ENCODE measurements at places on chromosomes 2 and 18.
A peak's percentile ranks its signal among the peaks of the same experiment; 100 is the strongest.

DNA sequence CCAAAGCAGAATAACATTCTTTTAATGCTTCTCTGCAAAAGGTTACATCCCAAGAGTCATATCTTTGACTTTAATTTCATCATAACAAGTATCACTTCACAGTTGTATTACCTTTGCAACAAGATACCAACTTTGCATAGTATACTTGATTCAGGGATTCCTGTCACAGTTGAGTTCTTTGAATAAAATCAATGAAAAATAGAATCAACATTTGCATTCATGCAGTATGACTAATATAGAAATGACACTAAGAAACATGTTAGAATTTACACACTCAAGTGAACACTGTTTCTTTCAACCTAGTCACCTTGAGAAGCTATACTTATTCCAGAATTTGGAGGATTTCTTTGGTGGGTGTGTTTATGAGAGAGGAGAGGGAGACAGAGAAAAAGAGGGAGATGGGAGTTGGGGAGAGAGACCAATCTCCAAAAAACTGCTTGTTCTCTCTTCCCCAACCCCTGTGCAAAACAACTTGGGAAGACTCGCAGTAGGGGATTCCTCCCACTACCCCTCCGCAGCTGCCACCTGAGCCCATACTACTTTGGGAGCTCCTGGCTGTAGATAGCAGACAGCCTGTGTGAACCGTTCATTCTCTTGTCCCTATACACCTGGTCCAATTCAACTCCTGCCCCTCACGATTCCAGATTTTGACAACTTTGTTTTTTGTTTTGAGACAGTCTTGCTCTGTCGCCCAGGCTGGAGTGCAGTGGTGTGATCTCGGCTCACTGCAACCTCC is 57.7 kb downstream of the PELI1 start:
- no peak for DNase-seq

GRCh38 chr2:158034198-158034866 is 67.3 kb upstream of the UPP2 start:
- DNase-seq = no peak

- no peak for DNase-seq
These were observed 316.3 kb downstream of the AGPS start for GRCh38 chr2:177708660-177709444.

DNA sequence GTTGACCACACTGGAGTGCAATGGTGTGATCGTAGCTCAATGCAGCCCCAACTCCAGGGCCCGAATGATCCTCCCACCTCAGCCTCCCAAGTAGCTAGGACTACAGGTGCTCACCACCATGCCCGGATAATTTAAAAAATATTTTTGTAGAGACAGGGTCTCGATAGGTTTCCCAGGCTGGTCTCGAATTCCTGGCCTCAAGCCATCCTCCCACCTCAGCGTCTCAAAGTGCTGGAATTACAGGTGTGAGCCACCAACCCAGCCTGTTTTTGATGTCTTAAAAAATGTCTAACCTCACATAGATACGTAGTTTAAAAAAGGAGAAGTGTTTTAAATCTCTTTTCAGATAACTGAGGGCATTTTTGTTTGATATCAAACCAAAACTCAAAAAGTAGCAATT is 37.6 kb downstream of the IMPA2 start:
- DNase-seq = no peak

GRCh38 chr2:223601932-223602666 is at the start of gene SCG2:
SCG2 (minus strand) TSS chr2:223602361; CDS start chr2:223599282, 3,079 bp downstream.
- peak; percentile 43 for DNase-seq

DNA sequence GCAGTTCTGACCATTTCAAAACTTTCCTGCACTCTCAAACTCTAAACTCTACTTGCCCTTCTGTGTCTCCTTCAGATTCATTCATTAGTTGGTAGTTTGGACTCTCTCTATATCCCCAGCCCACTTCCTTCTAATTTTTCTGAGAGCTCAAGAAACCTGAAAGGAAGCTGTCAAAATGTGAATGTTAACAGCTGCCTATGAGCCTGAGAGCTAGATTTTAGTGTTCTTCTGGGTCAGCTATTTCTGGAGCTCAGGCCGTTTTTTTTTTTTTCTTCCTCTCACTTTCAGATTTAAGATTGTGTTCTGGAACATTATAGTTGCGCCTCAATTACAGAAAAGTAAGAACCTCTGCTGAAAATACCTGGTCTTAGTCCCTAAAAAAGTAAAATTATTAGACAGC is 73.1 kb downstream of the RTN4 start:
- no peak for DNase-seq

DNA sequence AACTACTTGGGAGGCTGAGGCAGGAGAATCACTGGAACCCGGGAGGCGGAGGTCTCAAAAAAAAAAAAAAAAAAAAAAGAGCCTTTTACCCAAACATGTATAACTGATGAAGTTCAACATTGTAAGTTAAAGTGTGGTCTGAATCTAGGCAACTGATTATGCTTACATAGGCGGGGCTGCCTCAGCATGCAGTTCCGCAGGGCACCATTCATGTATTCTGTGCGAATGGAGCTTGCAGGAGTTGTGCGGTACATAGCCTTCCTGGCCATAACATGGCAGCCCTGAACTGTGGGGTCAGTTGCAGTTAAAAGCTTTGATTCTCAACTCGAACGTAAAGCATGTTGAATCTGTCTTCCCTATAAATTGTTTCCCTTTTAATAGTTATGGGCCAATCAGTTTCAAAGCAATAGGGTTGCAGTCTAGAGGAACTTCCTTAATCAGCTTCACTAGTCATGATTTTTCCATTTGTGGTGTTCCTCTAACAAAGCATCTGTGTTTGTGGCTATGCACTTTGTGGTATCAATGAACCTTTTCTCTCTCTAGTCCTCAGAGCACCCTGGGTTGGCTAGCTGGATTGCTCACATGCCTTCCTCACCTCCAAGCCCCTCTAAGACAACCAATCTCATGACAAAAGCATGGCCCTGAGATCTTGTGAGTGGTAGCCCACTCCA is 30.6 kb upstream of the CEP68 start:
- DNase-seq = no peak

DNA sequence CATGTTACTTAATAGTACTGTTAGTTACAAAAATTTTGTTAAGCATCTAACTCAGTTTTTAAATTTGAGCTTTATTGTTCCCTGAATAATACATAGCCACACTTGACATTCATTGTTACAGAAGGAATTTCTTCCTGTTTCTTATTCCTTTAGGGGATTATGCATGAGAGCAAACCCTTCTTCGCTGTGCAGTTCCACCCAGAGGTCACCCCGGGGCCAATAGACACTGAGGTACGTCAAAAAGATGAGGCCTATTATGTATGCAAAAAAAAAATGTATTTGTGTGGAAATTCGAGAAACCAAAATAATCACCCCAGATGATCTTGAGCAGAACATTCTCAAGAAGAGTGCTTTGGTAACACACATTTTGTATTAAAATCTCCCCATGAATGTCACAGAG is 36.3 kb downstream of the CPS1 start:
- DNase-seq = no peak

DNA sequence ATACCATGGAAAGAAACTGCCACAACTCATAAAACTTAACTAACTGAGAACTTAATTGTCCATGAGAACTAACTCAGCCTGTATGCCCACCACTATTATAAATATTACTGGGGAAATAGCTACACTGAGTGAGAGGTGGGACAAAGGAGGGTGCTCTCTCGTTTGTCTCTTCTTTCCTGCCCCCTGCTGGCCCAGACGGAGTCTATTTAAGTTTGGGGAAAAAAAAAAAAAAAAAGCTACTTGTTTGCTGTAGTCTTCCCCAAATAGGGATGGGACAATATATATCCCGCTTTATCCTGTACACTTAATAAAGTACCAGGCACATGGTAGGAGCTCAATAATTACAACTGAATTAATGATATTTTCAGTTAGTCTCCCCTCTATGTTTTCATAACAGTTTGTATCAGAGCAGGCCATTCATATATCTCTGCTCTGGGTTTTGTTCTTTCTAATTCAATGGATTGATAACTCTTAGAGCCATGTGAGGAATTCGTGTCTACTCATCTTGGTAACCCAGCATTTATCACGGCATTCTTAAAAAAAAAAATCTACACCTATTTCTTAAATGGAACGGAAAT is 647.6 kb upstream of the PKDCC start:
- DNase-seq = no peak

DNA sequence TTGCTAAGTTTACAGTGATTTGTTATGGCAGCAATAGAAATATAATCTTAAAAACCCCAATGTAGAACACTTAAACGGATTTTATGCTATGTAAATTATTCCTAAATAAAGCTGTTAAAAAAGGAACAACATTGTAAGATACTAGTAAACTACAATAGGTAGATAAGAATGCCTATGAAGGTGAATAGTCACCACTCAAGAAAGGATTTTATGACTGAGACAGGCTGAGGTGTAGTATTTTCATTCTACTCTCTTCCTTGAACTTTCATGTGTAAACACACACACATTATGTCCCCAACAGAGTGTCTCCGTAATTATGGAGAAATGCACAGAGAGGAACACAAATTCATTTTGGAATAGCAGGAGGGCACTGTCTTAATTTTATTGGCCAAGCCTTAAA is 183.9 kb upstream of the ST6GAL2 start:
- DNase-seq = no peak

DNA sequence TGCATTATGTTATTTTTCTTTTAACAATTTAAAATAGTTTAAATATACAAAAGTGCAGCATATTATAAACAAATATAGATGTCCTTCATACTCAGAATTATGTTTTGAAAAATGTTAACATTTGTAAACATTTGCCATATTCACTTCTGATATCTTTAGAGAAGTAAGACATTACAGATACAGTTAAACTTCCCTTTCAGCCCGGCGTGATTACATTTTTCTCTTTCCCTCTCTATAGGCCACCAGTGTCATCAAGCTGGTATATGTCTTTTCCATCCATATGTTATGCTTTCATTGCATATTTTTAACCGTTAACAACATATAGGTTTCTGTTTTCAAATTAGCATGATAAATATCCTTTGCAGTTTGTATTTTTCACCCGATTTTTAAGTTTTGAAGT is 27.1 kb downstream of the TTC39C start:
- DNase-seq = no peak

DNA sequence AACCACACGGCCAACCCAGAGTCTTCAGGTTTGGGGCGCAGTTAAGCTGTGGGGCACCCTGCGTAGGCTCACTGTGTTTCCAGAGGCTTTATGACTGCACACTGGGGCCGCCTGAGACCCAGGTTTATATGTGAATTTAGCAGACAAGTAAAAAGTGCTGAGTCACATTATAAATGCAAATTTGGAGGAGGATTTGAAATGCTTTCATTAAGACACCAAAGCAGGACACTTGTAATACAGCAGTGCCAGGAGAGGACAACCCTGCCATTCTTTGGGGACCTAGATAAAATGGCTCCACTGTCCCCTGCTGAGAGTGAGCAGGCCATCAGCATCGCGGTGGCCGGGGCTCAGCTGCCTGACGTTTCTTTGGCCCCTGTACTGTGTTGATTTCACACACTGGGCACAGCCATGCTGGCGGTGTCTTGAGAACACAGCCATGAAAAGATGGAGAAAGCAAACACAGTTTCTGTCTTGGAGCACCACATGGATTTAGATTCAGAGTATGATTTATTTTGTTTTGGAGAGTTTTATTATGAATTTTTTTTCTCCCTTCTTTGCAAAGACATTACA is 10.2 kb downstream of the ACKR3 start:
- DNase-seq = no peak

DNA sequence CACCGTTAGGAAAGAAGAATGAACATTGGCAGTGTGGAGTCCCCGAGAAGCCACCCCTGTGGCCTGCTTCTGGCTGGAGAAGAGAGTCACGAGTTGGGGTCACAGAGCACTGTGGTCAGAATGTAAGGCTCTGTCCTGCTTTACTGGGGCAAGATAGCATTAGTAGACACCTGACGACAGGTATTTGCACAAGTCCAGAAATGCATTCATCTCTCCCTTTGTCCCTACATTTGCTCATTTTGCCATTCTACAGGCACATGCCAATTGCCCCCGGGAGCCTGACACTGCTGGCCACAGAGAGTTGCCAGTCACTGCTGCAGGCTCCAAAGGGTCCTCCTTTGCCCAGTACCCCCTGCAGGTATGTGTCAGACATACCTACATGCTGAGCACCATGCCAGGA is 133.3 kb downstream of the SMAD2 start:
- no peak for DNase-seq

GRCh38 chr2:166293984-166294383 is 81.8 kb downstream of the SCN9A start:
- DNase-seq = no peak
